Activated T-helper 1 cell treated with anti-CD3 and anti-CD28 coated beads, Interleukin-12 subunit alpha, Interleukin-12 subunit beta, Interleukin-2, Interleukin-4 antibody, amounts not matched to agents 30 ng/mL and 10 ng/mL and 1 ng/mL, durations not matched to agents 14 hours and 24 hours and 36 hours (primary cell): ENCODE measurements at places on chromosomes 16 and 17. TPM values are rescaled to one million over a fixed set of nuclear protein-coding genes. Genes with fewer than 3 reads are reported as not detected.

The CCT6B gene
- total RNA-seq, result 0.96 and 1.0 TPM in 2 replicates

The MYO1D gene
- 12.1 and 13.2 TPM in 2 replicates for total RNA-seq

The CACNG4 gene
- not detected in 2 replicates for total RNA-seq

The BCL6B gene
- total RNA-seq, result 1.5 and 2.5 TPM in 2 replicates

The SMIM5 gene
- total RNA-seq, result 0.05 TPM in 1 of 2 replicates, not detected in the other

The ASIC2 gene
- not detected in 2 replicates for total RNA-seq

The CCL5 gene
- total RNA-seq, result 25.4 and 30.2 TPM in 2 replicates

The RASD1 gene
- 10.1 and 12.9 TPM in 2 replicates for total RNA-seq

The FBXW10B gene
- total RNA-seq, result 1.0 and 1.5 TPM in 2 replicates

The SPIRE2 gene
- total RNA-seq, result 1.5 and 2.7 TPM in 2 replicates

The MBTPS1 gene
- 54.5 and 60.0 TPM in 2 replicates for total RNA-seq

The ZNF764 gene
- 17.9 and 21.2 TPM in 2 replicates for total RNA-seq

The EFCAB5 gene
- total RNA-seq, result 0.60 and 0.78 TPM in 2 replicates

The ZMYND15 gene
- total RNA-seq, result 0.18 TPM in 1 of 2 replicates, not detected in the other

The SOST gene
- not detected in 2 replicates for total RNA-seq

The SRCIN1 gene
- total RNA-seq, result 0.22 and 0.44 TPM in 2 replicates

The ZNF19 gene
- total RNA-seq, result 1.7 and 2.1 TPM in 2 replicates

The SPNS3 gene
- 1.1 and 1.7 TPM in 2 replicates for total RNA-seq

The RHBDL1 gene
- 0.71 and 1.1 TPM in 2 replicates for total RNA-seq

The TPSG1 gene
- not detected in 2 replicates for total RNA-seq

The TGFB1I1 gene
- 0.78 and 1.2 TPM in 2 replicates for total RNA-seq

The EFNB3 gene
- 0.08 TPM in 1 of 2 replicates, not detected in the other for total RNA-seq

The TBC1D3C gene
- 0.20 TPM in 1 of 2 replicates, not detected in the other for total RNA-seq

The KRTAP4-1 gene
- not detected in 2 replicates for total RNA-seq

The TRPV3 gene
- total RNA-seq, result 0.26 and 0.51 TPM in 2 replicates

The MAF gene
- total RNA-seq, result 90.5 and 95.5 TPM in 2 replicates

The ITGAD gene
- not detected in 2 replicates for total RNA-seq

The COIL gene
- 21.0 and 25.2 TPM in 2 replicates for total RNA-seq

The FZD2 gene
- total RNA-seq, result not detected in 2 replicates

The MSLN gene
- not detected in 2 replicates for total RNA-seq

The HLF gene
- 0.36 and 0.54 TPM in 2 replicates for total RNA-seq

The RAMP2 gene
- total RNA-seq, result not detected in 2 replicates

The SBK1 gene
- 0.73 and 0.80 TPM in 2 replicates for total RNA-seq

The HOXB5 gene
- total RNA-seq, result 0.10 TPM in 1 of 2 replicates, not detected in the other

The AFMID gene
- 26.2 and 27.7 TPM in 2 replicates for total RNA-seq

The ITPRIPL2 gene
- total RNA-seq, result 46.7 and 49.6 TPM in 2 replicates

The SPECC1 gene
- 7.2 and 11.1 TPM in 2 replicates for total RNA-seq

The GPR179 gene
- total RNA-seq, result 0.03 TPM in 1 of 2 replicates, not detected in the other

The SERPINF2 gene
- 0.12 and 0.41 TPM in 2 replicates for total RNA-seq

The HS3ST4 gene
- not detected in 2 replicates for total RNA-seq

The UBALD1 gene
- 23.1 and 26.2 TPM in 2 replicates for total RNA-seq

The RNF227 gene
- 6.2 and 6.3 TPM in 2 replicates for total RNA-seq

The CD79B gene
- 28.9 and 31.8 TPM in 2 replicates for total RNA-seq

The PITPNM3 gene
- total RNA-seq, result 0.65 and 0.81 TPM in 2 replicates

The JPT2 gene
- 106 and 119 TPM in 2 replicates for total RNA-seq

The ACADVL gene
- total RNA-seq, result 287 and 294 TPM in 2 replicates

The VPS25 gene
- total RNA-seq, result 93.6 and 97.0 TPM in 2 replicates

The TBC1D3 gene
- not detected in 2 replicates for total RNA-seq
